ENCODE measurements at places on chromosomes 6 and 20.

- DNase-seq = no peak
Measured at GRCh38 chr20:37994512-37994911, 38.7 kb downstream of the TTI1 start.

DNA sequence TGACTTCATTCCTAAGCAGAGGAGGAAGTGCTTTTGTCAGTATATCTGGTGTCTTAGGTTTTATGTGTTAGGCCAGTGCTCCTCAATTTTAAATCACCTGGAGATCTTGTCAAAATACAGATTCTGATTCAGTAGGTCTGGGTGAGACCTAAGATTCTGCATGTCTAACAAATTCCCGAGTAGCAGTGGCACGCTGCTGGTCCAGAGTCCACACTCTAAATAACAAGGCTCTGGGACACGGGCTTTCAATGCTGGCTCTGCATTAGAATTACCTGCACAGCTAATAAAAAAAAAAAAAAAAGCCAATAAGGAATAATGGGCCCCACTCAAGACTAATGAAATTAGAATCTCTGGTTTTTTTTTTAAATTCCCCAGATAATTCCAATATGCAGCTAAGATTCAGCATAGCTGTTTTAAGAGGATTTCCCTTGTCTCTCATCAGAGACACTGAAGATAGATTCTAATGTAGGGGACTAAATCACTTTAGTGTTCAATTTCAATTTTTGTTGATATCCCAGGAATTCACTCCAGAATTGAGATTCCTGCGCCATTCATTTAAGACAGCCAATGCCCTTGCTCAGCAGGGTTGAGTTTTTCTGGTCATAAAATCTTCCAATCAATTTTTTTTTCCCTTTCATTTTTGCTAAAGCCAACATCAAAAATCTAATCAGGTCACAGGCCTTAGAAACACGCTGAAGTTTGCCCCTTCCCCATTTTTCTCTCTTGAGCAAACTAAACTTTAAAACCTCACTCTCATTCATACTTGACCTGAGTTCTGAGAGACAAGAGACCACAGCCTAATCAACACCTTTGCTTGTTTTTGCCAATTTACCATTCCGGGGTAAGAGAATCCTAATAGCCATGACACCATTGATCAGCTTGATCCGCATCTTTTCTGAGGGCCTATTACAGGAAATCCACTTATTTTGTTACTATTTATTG lies 2.4 kb downstream of the TDP2 start:
- no peak for DNase-seq

GRCh38 chr6:73823832-73824231 lies 127.8 kb downstream of the CD109 start:
- no peak for DNase-seq

GRCh38 chr20:5890773-5891441 lies 59.4 kb downstream of the TRMT6 start:
- no peak for DNase-seq

DNA sequence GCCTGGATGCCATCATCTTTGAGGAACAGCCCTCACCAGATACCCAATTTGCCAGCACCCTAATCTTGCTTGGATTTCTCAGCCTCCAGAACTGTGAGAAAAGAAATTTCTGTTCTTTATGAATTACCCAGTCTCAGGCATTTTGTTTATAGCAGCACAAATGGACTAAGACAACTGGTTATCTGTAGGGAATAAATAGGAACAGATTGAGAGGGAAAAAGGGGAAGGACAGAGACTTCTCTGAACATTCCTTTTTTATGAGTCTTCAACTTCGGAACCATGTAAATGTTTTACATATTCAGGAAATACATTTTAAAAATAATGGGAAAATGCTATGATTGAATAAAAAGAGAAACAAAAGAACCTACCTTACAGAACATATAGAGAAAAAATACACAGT lies 20.9 kb downstream of the KCTD20 start:
- no peak for DNase-seq

DNA sequence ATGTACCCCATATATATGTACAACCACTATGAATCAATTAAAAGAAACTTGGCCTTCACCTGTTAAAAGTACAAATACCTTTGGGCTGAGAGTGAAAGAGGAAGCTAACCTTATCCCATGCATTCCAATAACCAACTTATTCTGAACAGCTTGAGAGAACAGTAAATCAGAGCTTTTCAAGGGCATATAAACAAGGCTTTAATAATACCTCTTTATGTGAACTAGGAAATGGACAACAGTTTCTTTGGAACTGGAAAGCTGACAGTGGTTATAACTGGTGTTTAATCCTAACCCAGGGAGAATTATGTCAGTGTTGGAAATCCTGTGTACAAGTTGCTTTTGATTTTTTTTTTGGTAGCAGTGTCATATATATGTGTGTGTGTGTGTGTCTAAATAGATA lies 170.5 kb downstream of the TFAP2B start:
- DNase-seq = no peak

- peak; percentile 0 for DNase-seq
Measured at GRCh38 chr6:168909288-168909687, 344.4 kb downstream of the THBS2 start.

GRCh38 chr6:111482188-111482958 lies 645 bp downstream of the REV3L start:
- DNase-seq = peak; percentile 71

DNA sequence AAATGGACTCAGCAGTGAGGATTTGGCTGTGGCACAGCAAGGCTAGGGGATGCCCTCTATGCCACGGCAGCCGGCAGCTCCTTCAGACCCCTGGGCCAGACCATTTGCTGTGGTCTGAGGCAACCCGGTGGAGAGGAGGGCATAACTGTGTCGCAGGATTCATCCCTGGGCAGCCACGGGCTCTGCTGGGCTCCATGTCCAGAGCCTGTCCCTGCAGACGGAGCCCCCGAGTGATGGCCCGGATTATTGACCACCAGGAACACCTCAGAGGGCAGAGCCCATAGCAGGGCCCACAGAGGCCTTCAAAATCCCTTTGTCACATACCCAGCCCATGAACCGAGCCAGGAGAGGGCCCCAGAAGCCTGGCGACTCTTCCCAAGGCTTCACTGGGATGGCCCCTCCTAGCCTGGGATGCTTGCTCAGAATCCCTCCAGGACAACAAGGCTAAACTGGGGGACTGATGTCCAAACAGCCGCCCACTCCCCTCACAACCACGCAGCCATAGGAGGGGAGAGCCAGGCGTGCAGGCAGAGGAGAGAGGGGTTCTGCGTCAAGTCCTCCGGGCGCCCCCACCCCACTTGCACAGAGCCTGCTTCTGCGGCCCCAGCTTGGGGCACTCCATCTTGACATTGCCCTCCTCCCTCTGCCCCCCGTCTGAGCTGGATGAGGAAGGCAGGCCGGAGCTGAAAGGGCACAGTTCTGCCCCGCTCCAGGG lies 68.2 kb upstream of the AFDN start:
- no peak for DNase-seq

DNA sequence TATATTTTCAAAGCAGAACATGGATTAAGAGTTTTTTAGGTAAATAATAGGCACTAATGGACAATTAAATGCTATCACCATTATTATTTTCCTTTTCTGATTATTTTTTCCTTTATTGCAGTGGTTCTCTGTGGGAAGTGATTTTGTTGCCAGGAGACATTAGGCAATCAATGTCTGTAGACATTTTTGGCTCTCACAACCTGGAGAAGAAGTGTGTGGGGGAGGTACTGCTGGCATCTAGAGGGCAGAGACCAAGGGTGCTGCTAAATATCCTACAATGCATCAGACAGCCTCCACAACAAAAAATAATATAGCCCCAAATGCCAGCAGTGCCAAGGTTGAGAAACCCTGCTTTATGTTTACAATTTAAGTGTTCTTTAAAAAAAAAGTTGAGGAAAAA lies 8.3 kb downstream of the IFNGR1 start:
- no peak for DNase-seq

DNA sequence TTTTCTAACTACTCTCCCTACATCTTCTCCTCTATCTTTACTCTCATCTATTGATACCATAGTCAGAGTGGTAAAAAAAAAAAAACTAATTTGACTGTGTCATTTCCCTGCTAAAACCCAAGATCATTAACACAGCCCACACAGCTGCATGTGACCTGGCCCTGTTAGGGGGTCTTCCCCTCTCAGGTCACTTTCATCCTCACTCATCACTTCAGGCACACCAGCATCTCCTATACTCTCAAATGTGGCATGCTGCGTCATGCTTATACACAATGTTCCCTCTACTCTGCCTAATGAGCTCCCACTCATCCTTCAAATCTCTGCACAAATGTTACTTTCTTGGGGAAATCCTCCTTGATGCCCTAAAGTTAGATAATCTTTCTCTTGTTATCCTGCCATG lies 86.8 kb downstream of the CDK19 start:
- DNase-seq = no peak

DNA sequence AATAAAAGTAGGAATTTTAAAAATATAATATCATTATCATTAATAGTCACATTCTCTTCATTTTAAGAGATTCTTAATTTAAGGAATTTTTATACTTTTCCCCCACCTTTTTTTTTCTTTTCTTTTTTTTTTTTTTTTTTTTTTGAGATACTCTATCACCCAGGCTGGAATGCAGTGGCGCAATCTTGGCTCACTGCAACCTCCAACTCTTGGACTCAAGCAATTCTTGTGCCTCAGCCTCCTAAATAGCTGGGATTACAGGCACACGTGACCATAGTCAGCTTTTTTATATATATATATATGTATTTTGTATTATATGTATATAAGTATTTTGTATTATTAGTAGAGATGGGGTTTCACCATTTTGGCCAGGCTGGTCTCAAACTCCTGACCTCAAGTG lies 457.7 kb downstream of the CDKAL1 start:
- DNase-seq = no peak

DNA sequence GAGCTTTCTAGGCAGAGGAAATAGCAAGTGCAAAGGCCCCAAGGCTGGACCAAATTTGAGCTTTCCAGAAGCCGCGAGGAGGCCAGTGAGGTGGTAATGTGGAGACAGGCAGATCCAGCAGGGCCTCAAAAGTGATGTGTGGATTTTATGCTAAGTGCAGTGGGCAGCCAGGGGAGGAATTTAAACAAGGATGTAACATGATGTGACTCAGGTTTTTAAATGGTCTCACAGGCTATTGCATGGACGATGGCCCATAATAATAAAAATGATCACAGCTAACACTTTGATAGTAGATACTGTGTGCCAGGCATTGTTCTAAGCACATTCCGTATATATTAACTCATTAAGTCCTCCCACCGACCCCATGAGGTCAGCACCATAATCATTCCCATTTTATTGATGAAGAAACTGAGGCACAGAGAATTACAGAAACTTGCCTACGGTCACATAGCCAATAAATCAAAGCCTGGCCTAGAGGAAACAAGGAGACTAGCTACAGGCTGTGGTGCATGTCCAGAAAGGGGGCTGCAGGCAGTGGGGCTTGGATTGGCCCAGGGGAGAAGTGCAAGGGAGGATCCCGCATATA lies 18.0 kb upstream of the PREX1 start:
- no peak for DNase-seq

GRCh38 chr6:113411011-113411410 lies 446.1 kb upstream of the MARCKS start:
- DNase-seq = no peak

- no peak for DNase-seq
Measured at GRCh38 chr6:154504865-154505449, 5.5 kb downstream of the CNKSR3 start.

GRCh38 chr6:38720295-38720694 lies 5.2 kb downstream of the DNAH8 start:
- DNase-seq = no peak

DNA sequence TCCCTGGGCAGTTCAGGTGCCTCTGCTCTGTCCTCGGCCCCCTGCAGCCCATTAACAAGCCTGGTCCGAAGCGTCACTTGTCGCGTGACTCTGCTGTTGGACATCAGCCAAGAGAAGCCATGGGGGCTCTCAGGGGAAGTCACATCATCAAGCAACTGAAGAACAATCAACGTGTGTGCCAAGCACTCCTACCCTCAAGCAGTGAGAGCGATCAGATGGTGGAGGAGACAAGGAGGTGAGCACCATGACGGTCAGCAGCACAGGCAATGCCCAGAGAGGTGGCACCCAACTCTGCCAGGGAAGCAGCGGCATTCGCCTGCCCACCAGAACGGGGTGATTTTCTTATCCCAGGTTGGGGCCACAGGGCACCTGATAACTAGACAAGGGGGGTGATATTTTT lies 132.7 kb downstream of the AGPAT4 start:
- DNase-seq = no peak

DNA sequence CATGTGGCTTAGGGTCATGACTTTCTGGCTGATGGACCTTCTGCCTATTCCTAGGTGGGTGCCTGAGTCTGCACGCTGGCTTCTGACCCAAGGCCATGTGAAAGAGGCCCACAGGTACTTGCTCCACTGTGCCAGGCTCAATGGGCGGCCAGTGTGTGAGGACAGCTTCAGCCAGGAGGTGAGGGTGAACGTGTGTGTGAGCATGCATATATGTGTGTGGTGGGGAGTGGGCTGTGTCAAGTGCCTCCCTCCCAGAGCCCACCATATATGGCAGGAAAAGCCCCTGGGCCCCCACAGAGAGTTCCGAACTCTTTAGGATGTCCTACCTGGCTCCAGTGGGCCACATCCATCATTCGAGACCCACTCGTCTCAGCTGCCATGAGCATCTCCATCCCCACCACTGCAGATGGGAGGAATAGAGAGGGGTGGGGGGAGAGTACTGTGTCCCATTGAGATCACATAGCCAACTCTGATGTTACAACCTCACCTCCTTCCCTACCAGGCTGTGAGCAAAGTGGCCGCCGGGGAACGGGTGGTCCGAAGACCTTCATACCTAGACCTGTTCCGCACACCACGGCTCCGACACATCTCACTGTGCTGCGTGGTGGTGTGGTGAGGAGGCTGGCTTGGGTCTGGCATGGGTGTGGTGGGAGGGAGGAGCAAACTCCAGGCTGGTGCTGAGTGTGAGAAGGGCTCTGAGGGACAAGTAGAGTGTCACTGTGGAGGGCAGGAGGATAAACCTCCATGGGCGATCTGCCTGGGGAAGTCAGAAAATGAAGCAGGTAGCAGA lies 3.2 kb downstream of the SLC22A7 start:
- peak; percentile 40 for DNase-seq

GRCh38 chr20:53657279-53657678 lies 63.6 kb upstream of the ZNF217 start:
- DNase-seq = no peak

DNA sequence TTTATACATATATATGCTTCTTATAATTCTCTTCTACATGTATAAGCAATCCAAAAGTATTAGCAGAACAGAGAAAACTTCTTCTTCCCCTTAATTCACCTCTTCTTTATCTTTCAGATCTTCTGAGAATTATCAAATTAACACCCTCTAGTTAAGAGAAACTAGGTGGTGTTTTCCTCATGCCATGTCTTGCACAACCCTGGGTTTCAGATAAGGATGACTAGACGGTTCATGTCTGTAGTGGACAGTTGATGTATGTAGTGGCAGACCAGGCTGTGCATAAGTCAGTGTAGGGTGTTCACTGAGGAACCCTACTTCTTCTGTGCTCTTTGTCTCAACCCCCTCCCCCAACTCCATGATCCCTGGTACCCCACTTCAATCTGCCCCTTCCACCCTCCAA lies 187.3 kb downstream of the SAMD5 start:
- no peak for DNase-seq

DNA sequence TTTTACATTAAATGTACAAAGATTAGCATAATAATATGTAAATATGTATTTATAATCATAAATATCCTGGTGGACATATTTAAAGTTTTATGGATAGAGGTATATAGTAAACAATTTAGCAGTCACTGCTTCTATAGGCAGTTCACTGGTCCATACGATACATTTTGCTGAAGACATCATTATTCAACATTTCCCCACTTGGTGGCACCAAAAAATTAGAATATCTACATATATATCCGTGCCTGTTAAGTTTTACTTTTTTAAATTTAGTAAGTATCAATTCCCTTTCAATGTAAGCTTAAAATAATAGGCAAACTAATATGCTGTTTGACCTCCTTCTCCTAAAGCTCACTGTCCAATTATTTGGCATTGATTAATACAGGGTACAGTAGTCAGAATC lies 64.2 kb downstream of the LMBRD1 start:
- DNase-seq = no peak
